ENCODE measurements at places on chromosomes 12 and 14. TPM values are rescaled to one million over a fixed set of nuclear protein-coding genes. Genes with fewer than 3 reads are reported as not detected.
A peak's percentile ranks its signal among the peaks of the same experiment; 100 is the strongest.

The SRRM4 gene
- total RNA-seq = not detected

The SALL2 gene
- 2.0 TPM for total RNA-seq

The MYH6 gene
- not detected for total RNA-seq

The FAM222A gene
- 1.6 TPM for total RNA-seq

The FGD4 gene
- 0.66 TPM for total RNA-seq

The LMNTD1 gene
- not detected for total RNA-seq

The SOAT2 gene
- total RNA-seq = 10.8 TPM

The DAO gene
- total RNA-seq = not detected

The FOXM1 gene
- total RNA-seq = 142 TPM

The SLC5A8 gene
- not detected for total RNA-seq

The HOXC12 gene
- not detected for total RNA-seq

The TSHR gene
- not detected for total RNA-seq

The TPPP2 gene
- not detected for total RNA-seq

The OR10G2 gene
- not detected for total RNA-seq

The E2F7 gene
- total RNA-seq = 23.8 TPM

The SMCO2 gene
- 0.61 TPM for total RNA-seq

The YAF2 gene
- 31.1 TPM for total RNA-seq

DNA sequence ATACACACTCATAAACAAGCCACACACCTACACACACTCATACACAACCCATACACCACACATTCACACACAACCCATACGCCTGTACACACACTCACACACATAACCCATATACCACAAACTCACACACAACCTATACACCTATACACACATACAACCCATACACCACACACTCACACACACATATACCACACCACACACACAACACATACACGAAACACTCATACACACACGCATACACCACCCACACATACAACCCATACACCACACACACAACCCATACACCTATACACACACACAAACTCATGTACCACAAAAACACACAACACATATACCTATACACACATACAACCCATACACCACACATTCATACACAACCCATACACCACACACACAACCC is 164.3 kb downstream of the TMEM121 start:
- DNase-seq = no peak

- DNase-seq = no peak
Observed at GRCh38 chr12:27502021-27502435, 22.0 kb upstream of the PPFIBP1 start.

- DNase-seq = peak; percentile 81
Observed at GRCh38 chr14:22982477-22983245, at the start of gene AJUBA. Gene AJUBA, minus strand, starts transcription at chr14:22982551. Its CDS starts 285 bp downstream, at chr14:22982266.

DNA sequence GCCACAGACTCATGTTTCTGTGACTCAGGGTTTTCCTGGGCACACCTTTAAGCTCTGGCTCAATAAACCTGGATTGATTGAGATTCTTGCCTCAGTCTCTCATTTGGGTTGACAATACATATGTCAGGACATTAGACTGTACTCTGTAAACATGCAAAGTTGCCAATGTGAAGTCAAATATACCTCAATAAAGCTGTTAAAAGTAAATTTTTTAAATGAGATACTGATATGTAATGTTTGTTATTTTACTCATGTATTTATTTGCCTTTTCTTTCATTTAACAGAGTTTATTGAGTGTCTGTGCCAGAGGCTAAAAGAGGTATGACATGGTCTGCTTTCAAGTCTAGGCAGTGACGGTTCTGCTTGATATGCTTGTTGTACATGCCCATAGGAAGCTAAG is 3.7 kb upstream of the ETFBKMT start:
- no peak for DNase-seq

GRCh38 chr14:57897144-57897748 is 31.4 kb upstream of the SLC35F4 start:
- no peak for DNase-seq

DNA sequence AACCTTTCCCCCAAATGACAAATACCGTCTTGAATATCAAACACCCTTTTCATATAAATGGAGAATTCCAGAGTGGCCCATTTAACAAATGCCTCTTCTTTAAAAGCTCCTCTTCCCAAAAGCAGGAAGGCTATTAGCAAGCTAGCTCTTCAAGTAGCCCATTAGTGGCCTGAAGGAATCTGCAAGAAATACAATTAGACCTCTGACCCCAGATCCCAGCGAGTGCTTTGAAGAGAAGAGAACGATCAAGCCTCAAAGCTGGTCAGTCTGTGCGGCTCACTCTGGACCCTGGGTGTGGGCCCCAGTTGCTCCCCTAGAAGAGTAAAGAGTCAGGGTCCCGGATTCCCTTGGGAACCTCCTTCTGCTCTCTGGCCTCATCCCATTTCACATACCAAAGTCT is 325.6 kb downstream of the NUAK1 start:
- no peak for DNase-seq

DNA sequence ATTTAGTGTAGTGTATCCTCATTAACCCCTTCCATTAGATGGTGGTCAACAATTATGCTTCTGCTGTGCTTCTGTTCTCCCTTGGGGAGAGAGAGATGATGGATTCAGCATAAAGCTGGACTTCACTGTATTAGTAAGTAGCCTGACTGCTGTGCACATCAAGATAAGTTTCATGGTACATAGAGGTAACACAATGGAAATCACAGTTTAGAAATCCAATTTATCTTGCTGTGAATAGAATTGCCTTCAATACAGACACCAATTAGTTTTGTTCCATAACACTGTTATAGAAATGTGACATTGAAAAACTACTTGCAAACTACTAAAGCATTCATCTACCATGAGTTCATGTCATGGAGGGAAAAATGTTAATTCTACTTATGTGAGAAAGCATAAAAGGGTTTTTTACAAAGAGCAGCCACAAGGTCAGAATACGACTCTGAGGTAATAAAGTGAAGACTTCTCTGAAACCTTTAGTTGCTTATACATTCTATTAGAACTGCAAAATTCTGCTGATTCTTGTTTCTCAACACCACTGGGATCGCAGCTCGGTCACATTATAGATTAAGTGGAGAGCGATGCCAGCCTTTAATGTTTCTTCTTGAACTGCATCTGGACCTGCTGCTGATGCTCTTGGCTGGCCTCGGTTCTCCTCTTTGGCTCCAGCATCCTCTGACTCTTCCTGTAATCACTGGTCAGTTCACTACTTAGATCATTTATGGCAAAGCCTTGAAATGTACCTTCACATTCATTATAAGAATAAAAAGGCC is 190.8 kb downstream of the ATP23 start:
- DNase-seq = no peak

DNA sequence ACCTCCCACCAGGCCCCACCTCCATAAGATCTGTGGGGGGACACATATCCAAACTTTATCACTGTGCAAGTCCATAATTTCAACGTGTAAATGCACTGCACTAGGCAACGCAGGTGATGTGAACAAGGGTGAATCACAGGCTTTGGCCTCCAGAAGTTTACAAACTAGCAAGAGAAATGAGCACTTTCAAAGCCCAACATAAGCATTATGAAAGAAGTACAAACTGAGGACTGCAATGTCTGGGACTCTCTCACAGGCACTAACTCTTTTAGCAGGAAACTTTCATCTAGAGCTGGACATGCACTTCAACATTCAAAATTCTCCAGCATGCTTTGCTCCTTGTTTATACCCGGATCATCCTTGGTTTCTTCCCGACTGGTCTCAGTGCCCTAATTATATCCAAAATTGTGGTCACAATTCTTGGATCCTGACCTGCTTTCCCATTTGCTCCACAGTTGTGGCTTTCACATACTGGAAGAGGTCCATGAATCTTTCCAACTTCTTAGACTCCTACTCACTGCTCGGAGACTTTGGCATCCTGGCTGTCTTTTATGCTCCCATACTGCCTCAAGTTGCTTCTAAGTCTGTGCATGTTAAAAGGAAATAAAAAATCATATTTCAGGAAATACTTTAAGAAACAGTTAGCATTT is 44.9 kb upstream of the STRAP start:
- no peak for DNase-seq

DNA sequence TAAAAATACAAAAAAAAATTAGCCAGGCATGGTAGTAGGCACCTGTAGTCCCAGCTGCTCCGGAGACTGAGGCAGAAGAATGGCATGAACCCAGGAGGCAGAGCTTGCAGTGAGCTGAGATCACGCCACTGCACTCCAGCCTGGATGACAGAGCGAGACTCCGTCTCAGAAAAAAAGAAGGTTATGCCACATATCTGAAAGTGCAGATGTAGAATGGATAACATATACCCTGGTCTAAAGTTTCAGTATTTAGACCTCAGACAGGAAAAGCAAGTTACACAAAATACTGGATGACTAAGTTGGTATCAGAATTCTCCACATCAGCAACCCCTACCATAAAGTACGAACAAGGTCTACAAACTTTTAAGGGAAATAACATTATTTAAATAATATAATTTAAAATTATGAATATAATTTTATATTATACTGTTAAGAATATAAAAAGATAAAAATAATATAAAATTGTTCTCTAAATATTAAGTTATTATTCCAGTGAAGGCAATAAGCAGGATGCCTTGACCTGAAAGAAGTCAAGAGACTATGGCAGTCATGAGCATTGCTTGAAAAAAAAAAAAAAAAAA is 169.9 kb downstream of the CRADD start:
- no peak for DNase-seq

GRCh38 chr12:123118497-123118896 is 32.4 kb downstream of the PITPNM2 start:
- DNase-seq = no peak

DNA sequence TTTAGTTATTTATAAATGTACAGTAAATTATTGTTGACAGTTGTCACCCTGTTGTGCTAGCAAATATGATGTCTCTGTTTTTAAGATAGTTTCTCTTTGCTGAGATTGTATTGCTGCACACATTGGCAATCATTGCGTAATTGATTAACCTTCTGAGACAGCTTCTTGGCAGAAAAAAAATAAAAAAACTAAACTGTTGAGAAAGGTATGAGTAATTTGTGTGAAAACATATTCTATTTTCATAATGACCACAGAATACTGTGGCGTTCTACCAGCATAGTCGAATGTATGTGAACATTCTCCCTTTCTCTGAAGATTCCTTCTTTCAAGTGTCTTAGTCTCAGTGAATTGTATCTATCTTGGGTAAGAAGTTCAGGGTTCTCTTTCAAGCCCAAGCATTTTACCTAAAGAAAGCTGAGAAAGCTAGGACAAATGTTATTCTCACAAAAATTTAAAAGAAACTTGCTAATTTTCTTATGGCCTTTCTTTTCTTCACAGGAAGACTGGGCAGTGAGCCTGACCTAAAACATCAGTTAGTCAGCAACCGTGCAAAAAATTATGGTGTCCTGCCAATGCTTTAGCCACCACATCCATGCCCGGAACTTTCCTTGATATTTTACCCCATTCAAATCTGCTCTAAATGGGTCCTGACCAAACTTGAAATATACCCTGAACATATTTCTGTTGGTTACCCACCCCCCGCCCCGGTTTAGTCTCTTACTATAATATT is 69.0 kb upstream of the REP15 start:
- DNase-seq = no peak

DNA sequence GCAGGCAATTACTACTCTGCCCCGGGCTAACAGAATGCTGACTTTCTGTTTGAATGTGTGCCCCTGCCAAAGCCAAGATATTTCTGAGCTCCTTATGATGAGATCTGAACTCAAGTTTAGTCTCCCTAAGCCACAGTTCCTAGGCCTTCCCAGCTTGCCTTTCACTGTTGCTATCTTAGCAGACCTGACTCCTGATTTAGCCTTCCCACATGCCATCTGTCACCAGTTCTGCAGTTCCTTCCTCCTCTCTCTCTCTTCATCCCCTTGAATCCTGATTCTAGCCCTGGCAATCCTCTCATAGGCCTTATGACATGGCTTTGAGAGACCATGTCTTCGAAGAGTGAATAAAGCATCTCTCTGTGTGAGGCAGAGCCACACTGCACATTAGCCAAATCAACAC is 12.5 kb upstream of the SAMD4A start:
- DNase-seq = no peak

DNA sequence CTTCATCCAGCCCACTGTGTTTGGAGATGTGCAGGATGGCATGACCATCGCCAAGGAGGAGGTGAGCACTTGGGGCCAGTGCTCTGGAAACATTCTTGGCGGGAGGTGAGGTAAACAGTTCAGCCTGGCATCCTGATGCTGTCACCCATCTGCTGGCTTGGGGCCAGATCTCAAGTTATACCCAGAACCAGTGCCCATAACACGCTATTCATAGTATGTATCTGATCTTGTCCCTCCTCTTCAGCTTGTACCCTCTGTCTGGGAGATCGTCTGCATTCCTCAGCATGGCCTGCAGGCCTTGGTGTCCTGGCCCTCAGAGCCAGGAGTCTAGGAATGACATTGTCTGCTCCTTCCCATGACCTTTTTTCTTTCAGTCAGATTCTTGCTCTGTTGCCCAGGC is 31.4 kb downstream of the ALDH2 start:
- no peak for DNase-seq

GRCh38 chr14:101903111-101903561 is 61.2 kb upstream of the DYNC1H1 start:
- no peak for DNase-seq

DNA sequence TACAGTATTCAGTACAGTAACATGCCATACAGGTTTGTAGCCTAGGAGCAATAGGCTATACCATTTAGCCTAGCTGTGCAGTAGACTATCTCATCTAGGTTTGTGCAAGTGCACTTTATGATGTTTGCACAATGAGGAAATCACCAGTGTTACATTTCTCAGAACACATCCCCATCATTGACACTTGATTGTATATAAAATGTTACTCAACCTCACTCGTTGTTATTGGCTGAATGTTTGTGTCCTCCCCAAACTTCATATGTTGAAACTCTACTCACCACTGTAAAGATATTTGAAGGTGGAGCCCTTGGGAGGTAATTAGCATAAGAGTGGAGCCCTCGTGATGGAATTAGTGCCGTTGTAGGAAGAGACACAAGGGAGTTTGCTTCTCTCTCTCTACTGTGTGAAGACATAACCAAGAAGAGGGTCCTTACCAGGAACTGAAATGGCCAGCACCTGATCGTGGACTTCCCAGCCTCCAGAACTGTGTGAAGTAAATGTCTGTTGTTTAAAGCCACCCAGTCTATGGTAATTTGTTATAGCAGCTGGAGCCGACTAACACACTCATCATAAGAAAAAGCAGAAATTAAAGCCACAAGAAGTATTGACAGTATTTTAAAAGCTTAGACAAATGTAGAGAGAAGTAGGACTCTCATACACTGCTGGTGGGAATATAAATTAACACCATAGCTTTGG is 3.2 kb upstream of the MED13L start:
- no peak for DNase-seq

GRCh38 chr12:100442403-100442802 is 31.3 kb upstream of the NR1H4 start:
- DNase-seq = no peak

- no peak for DNase-seq
Observed at GRCh38 chr14:70525691-70526090, 9.1 kb downstream of the ADAM20 start.

- DNase-seq = no peak
Observed at GRCh38 chr14:25111061-25111601, 61.2 kb upstream of the STXBP6 start.

GRCh38 chr14:69318901-69319475 is 59.0 kb downstream of the GALNT16 start:
- DNase-seq = no peak

GRCh38 chr12:121248622-121249021 is 38.7 kb downstream of the P2RX4 start:
- no peak for DNase-seq

All from activated CD8-positive, alpha-beta T cell treated with anti-CD3 and anti-CD28 coated beads, Interleukin-2, amount 10 ng/mL, durations not matched to agents 7 days and 5 days (primary cell).